A549 (cell line): ENCODE measurements at places on chromosomes 1 and 21.

- no peak for DNase-seq
Measured at GRCh38 chr1:110216844-110217444, 6.8 kb downstream of the KCNC4 start.

DNA sequence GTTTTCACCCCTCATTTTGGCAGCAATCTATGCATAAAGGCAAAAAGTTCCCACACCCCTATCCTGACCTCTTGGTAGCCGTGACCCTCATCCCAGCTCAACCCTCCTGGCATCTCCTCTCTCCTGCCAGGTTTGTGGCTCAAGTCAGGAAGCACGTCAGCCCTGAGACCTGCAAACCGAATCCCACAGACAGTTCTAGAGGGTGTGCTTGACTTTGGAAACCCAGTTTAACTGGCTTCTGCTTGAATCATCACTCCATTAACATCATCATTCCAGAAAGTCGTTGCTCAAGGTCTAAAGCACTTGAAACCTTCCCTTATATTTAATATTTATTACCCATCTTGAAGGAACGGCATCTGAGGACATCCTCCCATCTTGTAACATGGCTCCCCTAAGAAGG, 133.4 kb upstream of the ERG start:
- DNase-seq: no peak

DNA sequence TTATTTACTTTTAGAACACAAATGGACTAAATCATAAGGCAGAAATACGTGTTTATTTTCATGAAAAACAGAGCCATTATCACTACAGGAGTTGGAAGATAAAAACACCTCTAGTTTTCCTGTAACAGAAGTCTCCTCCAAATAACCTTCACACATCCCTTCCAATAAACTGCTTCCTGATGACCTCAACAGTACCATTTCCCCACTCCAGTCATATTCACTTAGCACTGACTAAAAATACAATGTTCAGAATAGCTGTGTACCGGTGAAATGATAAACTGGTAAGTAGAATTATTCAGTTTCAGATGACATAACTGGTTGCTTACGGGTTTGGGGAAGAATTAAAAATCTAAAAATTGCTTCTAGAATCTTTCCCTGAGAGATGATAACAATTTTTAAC, 137.9 kb downstream of the DENND1B start:
- DNase-seq: no peak

DNA sequence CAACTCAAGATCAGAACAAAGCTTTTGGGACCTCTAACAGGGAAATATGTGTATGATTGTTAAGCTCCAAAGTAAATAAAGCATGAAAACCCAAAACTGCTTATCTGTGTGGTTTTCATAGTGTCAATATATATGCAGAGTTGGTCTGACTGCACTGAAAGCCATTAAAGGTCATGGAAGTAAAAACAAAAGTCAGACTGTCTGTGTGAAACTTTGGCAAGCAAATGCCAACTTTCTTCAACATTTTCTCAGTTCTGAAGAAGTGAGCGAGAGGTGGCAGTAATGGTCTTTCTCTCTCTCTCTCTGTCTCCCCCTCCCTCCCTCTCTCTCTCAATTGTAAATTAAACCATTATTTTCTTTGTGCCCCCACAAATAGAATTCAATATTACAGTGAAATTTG, 100.1 kb upstream of the S1PR1 start:
- no peak for DNase-seq

- no peak for DNase-seq
Measured at GRCh38 chr1:16172218-16172830, 16.5 kb upstream of the EPHA2 start.

DNA sequence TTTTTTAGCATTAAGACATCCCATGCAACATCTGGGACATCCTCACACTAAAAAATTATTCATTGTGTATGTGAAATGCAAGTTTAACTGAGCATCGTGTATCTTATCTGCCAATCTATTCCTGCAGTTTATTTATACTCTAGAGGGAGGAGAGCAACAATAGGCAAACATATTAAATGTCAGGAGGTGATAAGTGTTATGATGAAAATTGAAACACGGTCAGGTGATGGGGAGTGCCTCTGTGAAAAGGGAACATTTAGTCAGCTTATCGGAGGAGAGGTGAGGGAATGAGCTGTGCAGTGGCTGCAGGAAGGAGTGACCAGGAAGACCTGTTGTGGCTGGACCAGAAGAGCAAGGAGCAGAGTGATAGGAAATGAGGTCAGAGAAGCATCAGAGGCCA, 775 bp upstream of the EFCAB14 start:
- no peak for DNase-seq

GRCh38 chr1:22613951-22614350, 22.5 kb upstream of the C1QA start:
- no peak for DNase-seq

DNA sequence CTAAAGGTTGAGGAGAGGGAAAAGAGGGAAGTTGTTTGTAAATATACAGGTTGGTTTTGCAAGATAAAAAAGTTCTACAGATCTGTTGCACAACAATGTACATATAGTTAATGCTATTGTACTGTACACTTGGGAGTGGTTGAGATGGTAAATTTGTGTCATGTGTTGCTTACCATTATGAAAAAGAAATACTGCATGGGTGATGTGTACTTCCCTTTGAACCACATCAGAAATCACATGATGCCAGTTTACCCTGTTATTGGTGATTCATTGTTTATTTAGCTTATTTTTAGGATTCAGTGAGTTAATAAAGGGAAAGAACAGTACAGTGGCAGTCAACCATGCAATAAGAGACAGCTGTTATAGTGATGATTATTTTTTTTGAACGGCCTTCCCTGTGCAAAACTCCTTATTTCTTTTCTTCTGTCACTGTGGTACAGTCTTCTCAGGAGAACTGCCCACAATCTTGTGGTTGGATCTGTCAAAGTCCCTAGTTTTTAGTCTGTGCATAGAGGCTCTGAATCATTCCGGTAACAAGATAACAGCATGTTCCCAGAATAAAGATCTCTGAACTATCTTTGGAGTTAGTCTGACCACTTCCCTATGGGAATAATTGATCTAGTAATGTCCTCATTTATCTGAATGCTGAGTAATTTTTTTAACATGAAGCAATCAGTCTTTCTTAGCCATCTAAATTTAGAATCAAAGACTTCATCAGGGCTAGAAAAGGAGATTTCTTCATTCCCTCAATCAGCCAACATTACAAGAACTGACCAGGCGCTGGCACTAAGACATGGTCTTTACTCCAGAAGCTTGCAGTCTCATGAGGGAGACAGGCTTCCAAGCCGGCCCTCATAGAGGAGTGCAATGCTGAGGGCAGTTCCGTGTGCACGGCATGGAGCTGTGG, 84.2 kb downstream of the SH3GLB1 start:
- DNase-seq: peak; percentile 19

- DNase-seq: no peak
Measured at GRCh38 chr1:151568626-151569088, 28.5 kb downstream of the TUFT1 start.

GRCh38 chr1:89286549-89287180, 14.0 kb upstream of the GBP5 start:
- DNase-seq: no peak
